Hair follicular keratinocyte (primary cell): ENCODE measurements at places on chromosomes 1 and 21. TPM values are rescaled to one million over a fixed set of nuclear protein-coding genes. Genes with fewer than 3 reads are reported as not detected.

Gene SSX2IP
- 11.2 and 14.1 TPM in 2 replicates for total RNA-seq

Gene CLCA1
- total RNA-seq: 0.08 TPM in 1 of 2 replicates, not detected in the other

Gene CA14
- total RNA-seq: 0.08 and 0.39 TPM in 2 replicates

Gene PTGER3
- not detected in 2 replicates for total RNA-seq

Gene GNAI3
- 11.3 and 11.6 TPM in 2 replicates for total RNA-seq

Gene SERINC2
- total RNA-seq: 362 and 491 TPM in 2 replicates

Gene AIRE
- not detected in 2 replicates for total RNA-seq

Gene LHX8
- not detected in 2 replicates for total RNA-seq

Gene LMX1A
- not detected in 2 replicates for total RNA-seq

Gene SLFNL1
- total RNA-seq: not detected in 2 replicates

Gene LINGO4
- total RNA-seq: not detected in 2 replicates

Gene DNMT3L
- not detected in 2 replicates for total RNA-seq

Gene FCGR3A
- total RNA-seq: not detected in 2 replicates

Gene SLAMF8
- total RNA-seq: 0.72 TPM in 1 of 2 replicates, not detected in the other

Gene OR2T29
- not detected in 2 replicates for total RNA-seq

Gene GJA9
- 0.08 TPM in 1 of 2 replicates, not detected in the other for total RNA-seq

Gene VAV3
- total RNA-seq: 0.30 and 0.31 TPM in 2 replicates

Gene IGFN1
- not detected in 2 replicates for total RNA-seq

Gene ATG4C
- 7.3 TPM in 2 replicates for total RNA-seq

Gene LEFTY1
- total RNA-seq: not detected in 2 replicates

Gene CYYR1
- 7.6 and 10.9 TPM in 2 replicates for total RNA-seq

Gene TSPAN1
- 31.9 and 57.6 TPM in 2 replicates for total RNA-seq

Gene OR2L3
- not detected in 2 replicates for total RNA-seq

Gene MYBPHL
- total RNA-seq: not detected in 2 replicates

Gene VSIG8
- total RNA-seq: not detected in 2 replicates

Gene PRKAA2
- total RNA-seq: 0.53 and 1.6 TPM in 2 replicates

Gene C1orf94
- not detected in 2 replicates for total RNA-seq

Gene GUCA2A
- not detected in 2 replicates for total RNA-seq

Gene LCE3D
- 6.0 TPM in 1 of 2 replicates, not detected in the other for total RNA-seq

Gene FPGT
- 11.3 and 13.4 TPM in 2 replicates for total RNA-seq
